Karpas-422 (cell line): ENCODE measurements at places on chromosomes 1 and 21.

GRCh38 chr1:222893255-222893654 lies 78.4 kb downstream of the DISP1 start:
- DNase-seq = no peak

DNA sequence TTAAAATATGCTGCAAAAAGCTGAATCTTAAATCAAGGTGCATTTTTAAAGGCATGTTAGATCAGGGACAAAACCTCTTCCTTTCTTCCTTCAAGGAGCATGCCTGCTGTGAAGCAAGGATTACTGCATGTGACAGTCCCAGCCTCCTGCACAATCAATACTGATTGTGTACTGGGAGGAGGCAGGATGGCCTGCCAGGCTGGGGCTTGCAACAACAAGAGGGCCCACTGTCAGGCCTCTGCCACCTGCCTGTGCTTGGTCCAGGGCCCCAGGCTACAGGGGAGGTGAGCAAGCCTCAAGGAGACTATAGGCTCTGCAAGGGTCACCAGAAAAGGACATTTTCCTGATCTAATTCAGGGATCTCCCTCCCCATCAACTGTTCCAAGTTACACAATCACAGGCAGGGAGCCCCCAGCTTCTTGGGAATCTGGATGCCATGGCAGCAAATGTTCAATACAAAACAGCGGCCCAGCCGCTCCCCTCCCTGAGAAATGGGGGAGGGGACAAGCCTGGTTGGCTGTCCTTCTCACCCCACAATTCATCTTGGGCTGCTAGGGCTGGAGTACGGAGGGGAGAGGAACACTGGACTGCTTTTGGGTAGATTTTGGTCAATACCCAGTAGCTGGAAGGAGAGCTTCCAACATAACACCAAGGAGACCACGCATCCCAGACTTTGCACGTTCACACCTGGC lies 76.7 kb downstream of the SSBP3 start:
- no peak for DNase-seq

GRCh38 chr21:45981151-45982091 lies at the start of gene COL6A1:
Gene COL6A1, plus strand, starts transcription at chr21:45981770. Its CDS starts 81 bp downstream, at chr21:45981851.
- DNase-seq = no peak

DNA sequence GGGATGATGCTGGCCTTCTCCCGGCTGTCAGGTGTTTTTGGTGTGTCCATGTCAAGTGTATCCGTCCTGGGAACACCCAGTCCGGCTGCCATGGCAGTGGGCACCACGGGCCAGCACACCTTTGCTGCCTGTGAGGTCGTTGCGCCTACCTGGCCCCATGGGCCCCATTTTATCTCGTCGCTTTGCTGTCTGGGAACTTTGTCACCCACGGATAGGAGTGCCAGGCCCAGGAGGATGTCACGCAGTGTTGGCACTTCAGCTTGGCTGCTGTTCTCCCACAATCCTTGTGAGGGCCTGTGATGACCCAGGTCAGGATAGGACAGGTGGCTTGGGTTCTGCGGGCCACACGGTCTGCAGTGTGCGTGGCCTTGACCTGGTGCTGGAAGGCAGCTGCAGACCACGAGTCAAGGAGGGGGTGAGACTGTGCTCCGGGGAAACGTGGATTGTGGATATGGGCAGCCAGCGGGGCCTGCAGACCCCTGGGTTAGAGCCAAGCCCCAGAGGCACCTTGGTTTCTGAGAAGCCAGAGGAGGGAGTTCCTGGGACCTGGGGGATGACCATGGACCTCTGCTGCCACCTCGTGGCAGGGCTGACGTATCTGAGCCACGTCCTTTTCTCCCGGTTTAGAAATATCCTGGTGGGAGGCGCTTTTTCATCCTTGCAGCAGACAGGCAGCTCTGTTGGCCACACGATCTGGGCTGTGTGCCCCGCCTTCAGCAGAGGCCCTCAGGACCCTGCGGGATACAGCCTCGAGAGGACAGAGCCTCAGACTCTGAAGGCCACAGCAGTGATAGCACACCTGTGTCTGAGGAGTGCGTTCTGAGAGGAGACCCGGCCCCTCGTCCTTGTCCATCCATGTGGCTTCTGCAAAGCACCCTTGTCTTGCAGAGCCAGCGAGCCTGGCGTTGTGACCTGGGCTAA lies 161.1 kb upstream of the COL6A1 start:
- peak; percentile 90 for DNase-seq

DNA sequence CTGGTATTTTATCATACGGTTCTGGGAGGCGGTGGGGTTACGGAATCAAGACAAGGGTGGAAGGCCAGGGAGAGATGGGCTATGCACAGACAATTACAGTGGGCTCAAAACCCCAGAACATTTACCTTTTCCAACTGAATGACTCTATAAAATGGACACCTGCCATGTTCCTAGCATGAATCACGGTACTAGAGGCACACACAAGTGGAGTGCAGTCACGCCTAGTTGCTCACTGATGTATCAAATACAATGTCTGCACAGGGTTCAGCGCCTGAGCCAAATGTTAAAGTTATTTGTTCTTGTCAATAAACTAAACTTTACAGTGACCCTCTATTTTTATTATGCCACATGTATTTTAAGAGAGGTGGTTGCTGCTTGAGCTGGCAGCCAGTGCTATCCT lies 121.4 kb downstream of the ATG4C start:
- DNase-seq = no peak

DNA sequence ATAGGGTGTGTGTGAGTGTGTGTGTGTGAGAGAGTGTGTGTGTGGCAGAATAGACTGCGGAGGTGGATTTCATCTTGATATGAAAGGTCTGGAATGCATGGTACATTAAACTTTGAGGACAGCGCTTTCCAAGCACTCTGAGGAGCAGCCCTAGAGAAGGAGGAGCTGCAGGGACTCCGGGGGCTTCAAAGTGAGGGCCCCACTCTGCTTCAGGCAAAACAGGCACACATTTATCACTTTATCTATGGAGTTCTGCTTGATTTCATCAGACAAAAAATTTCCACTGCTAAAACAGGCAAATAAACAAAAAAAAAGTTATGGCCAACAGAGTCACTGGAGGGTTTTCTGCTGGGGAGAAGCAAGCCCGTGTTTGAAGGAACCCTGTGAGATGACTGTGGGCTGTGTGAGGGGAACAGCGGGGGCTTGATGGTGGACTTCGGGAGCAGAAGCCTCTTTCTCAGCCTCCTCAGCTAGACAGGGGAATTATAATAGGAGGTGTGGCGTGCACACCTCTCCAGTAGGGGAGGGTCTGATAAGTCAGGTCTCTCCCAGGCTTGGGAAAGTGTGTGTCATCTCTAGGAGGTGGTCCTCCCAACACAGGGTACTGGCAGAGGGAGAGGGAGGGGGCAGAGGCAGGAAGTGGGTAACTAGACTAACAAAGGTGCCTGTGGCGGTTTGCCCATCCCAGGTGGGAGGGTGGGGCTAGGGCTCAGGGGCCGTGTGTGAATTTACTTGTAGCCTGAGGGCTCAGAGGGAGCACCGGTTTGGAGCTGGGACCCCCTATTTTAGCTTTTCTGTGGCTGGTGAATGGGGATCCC lies 18.3 kb upstream of the HDAC1 start:
- peak; percentile 50 for DNase-seq
